ENCODE measurements at places on chromosomes 2 and 18.

DNA sequence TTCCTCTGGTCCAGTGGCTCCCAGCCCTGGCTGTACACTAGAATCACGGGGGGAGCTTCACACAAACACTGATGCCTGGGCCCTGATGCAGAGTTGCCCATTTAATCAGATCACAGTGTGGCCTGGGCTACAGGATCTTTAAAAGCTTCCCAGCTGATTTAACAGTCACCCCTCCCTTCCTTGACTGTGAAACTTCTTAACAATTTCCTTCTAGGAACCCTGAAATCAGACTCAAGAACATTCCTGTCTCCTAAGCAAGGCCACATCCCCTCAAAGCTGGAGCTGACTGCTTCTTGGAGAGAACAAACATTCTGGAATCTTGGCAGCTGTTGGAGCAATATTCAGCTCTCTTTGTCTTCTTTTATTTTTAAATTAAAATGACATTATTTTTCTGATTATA, 88.7 kb downstream of the ADD2 start:
- no peak for DNase-seq

DNA sequence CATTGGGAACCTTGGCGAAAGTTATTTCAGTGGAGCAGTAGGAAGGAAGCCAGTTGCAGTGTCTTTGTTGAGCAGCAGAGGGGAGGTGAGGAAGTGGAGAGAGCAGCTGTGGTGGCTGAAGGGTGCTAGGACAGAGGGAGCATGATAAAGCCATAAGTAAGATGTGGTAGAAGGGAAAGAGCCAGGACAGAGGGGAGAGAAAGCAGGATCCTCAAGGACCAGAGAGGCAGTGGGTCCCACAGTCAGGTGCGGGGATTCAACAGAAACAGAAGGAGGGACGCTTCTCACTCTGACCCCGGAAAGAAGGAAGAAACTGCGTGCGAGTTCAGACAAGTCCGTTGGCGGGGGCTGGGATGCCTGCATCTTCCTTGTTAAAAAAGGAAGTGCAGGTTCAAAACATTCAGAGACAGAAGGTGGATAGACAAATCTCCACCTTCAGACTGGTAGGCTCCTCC, at the start of gene CXCR2:
Gene CXCR2, plus strand, starts transcription at position 403 of the 455 bp plus-strand sequence. CDS start 8,774 bp downstream, outside the sequence.
- peak; percentile 79 for DNase-seq

- DNase-seq = peak; percentile 27
Measured at GRCh38 chr2:197500503-197501131, 438 bp downstream of the HSPE1 start.

- peak; percentile 31 for DNase-seq
Measured at GRCh38 chr2:142131010-142131669, at the start of gene LRP1B. LRP1B (minus strand) TSS chr2:142131016; CDS start chr2:142130729, 287 bp downstream.

- DNase-seq = peak; percentile 86
Measured at GRCh38 chr18:48951448-48952286, 902 bp upstream of the SMAD7 start.

- DNase-seq = no peak
Measured at GRCh38 chr2:167480232-167480985, 592.1 kb downstream of the XIRP2 start.

DNA sequence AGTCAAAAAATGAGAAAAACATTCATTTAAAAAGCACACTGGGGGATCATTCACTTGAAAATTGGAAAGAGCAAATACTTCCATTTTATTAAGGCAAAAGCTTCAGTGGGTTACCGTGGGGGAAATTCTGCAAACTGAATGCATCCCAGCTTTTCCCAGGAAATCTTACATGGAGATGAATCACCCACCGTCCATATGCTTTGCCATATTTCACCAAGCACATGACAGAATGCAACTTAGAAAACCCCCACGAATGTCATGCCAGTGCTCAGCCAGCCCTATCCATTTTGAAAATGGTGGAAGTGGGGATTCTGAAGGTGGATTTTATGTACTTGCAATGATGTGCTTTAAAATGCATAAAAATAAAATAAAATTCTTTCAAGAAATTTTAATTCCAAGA, 485.5 kb upstream of the ID2 start:
- DNase-seq = no peak

Measured in hematopoietic multipotent progenitor cell treated with erythropoietin and hydrocortisone succinate and interleukin-3 and kit ligand, for 4 days (in vitro differentiated cells).